Skeletal muscle cell (primary cell): ENCODE measurements at places on chromosomes 12 and 14.

DNA sequence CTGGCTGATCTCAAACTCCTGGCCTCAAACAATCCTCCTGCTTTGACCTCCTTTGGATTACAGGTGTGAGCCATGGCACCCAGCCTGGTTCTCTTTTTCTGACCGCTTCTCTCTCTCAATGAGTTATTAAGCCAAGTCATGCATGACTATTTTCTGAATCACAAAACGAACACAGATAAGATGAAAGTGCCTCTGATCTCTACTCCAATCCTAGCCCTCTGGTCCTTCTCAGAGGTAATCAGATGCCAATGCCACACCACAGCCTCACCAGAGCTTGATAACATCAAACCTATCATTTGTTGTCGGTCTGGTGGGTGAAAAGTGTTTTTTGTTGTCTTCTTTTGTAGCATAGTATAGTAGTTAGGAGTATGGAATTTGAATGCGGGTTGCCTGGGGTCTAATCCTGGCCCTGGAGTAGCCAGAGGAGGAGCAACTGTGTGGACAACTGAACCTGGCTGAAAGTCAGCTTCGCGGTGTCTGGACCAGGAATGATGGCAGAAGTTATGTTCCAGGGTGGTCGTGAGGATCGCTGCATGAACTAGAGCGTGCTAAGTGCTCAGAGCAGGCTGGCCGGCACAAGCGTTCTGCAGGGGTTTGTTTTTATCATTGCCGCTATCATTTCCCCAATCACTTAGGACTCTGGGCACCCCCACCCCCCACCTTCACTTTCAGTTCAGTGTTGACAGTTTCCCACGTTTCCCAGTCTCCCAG is 77.9 kb downstream of the SPRING1 start:
- no peak for DNase-seq

DNA sequence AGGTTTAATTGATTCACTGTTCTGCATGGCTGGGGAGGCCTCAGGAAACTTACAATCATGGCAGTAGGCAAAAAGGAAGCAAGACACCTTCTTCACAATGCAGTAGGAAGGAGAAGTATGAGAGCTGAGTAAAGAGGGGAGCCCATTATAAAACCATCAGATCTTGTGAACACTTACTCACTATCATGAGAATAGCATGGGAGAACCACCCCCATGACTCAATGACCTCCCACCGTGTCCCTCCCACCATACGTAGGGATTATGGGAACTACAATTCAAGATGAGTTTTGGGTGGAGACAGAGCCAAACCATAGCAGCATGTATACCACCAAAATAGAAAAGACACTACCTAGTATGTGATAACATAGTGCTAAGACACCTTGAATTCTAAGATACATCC is 2.9 kb upstream of the HMGA2 start:
- no peak for DNase-seq

GRCh38 chr12:15602051-15602672 is 187.0 kb downstream of the EPS8 start:
- DNase-seq = no peak

DNA sequence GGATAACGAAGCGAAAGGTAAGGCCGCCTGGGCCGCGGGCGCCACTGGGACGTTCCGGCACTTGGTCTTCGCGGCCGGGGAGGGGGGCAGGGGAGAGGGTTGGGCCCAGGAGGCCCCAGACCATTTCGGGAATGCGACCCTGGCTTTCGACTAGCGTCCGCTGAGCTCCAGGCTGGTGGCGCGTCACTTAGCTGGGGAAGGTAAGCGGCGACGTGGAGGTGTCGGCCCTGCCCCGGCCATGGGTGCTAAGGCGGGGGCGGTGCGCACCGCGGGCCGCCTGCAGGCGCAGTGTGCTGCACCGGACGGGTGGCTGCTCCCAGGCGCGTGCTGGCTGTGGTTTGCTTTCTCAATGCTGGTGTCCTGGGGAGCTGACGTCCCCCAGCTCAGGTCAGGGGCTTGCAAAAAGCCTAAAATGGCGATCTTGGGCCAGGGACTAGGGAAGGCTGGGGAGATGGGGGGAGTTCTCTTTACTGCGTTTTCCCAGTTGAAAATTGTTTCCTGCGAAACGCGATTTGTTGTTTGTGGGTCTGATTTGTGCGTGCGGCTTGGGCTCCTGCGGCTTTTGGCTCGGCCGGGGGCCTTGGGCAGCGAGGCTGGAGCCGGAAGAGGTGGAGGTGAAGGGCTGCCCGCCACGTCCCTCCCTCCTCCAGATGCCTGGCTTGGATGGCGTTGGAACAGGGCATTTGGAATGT is 1.2 kb downstream of the HOXC10 start:
- no peak for DNase-seq
